Right ventricle myocardium inferior (tissue), 1 donor: ENCODE measurements at places on chromosomes 16 and 17.
A peak's percentile ranks its signal among the peaks of the same experiment; 100 is the strongest.

GRCh38 chr17:67490471-67490870 lies 113.4 kb downstream of the PITPNC1 start:
- no peak for DNase-seq

DNA sequence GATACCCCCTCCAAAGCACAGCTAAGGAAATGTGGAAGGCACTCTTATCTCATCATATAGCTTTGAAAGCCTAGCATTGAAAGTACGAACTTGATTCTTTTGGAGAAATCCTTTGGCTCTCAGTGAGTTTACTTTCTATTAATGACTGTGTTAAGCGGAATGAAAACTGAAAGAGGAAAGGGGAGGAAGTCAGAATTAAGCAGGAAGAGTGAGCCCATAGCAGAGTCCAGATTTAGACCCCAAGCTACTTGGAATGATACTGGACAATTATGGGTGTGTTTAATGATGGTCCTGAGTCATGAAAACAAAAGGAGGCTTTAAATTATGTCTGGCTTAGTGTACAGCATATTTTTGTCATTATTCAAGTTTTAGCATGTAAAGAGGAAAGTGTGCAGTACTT lies 42.2 kb downstream of the TENT4B start:
- no peak for DNase-seq

DNA sequence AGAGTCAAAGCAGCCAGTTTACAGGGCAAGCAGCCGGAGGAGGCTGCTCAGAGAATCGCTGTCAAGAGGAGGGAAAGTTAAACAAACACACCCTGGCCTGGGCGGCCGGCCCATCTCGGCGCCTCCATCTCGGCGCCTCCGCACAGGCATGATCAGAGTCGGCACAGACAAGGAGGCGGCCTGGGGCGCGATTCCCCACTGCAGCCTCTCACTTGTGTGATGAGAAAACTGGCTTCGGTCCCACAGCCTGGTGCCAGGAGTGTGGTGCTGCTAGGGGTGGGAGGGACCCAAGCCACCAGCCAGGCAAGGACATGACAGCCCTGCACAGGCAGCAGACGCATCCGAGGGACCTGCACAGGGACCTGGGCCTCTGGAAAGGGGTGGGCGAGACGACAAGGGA lies 17.7 kb downstream of the SLC38A10 start:
- DNase-seq: peak; percentile 74

- no peak for DNase-seq
These were observed 453.2 kb upstream of the SOX9 start for GRCh38 chr17:71667661-71668060.

DNA sequence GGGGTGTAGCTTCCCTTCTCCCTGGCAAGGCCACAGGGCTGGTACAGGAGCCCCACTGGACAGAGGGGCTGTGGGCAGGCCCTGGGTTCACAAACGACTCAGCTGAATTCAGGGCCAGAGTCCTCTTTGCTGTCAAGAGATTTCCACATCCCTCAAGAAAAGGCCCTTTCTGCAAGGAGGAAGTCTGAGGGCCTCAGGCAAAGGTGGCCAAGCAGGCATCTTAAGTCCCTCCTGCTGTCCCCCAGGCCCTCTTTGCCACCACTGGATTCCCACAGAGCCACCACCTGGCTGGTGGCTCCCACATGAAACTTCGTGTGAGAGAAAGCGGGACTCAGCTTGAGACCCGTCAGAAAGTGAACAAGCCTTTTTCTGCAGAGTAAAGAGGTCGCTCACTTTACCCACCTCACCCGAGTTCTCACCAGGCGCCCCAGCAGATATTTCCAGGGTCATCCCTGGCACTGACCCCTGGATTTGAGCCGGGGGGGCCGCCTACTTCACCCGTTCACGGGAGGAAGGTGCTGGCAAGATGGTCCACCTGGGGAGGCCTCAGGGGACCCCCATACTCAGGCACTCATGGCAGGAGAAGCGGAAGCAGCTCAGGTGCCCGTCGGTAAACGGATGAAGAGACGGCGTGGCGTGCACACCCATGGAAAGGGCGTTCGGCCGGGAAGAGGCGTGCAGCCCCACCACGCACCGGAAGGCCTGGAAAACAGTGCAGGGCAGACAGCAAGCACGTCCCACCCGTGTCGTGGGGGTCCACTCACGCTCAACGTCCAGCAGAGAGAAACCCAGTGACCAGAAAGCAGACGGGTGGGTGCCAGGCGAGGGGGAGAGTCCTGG lies 3.6 kb downstream of the RNF166 start:
- DNase-seq: no peak

GRCh38 chr16:87125206-87126155 lies 191.7 kb downstream of the C16orf95 start:
- DNase-seq: no peak

DNA sequence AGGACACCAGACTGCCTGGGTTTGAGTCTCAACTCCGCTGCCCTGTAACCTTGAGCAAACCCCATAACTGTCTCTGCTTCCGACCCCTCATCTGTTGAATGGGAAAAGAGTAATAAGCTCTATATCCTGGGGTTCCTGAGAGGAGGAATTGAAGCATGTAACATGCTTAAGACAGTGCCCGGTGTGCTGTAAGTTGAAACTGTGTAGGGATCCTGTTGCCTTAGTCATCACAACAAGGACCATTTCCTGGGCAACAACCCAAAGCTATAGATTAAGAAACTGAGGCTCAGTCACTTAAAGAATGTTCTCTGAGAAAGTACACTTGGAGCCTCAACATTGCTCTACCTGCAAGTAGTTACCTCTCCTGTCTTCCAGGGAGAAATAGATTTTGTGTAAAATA lies 23.0 kb downstream of the CDH13 start:
- DNase-seq: no peak

GRCh38 chr17:57009737-57010445 lies 32.0 kb downstream of the SCPEP1 start:
- no peak for DNase-seq

GRCh38 chr17:45319239-45319703 lies 2.5 kb upstream of the MAP3K14 start:
- no peak for DNase-seq

- DNase-seq: no peak
These were observed 369 bp upstream of the BTBD17 start for GRCh38 chr17:74362069-74362405.

DNA sequence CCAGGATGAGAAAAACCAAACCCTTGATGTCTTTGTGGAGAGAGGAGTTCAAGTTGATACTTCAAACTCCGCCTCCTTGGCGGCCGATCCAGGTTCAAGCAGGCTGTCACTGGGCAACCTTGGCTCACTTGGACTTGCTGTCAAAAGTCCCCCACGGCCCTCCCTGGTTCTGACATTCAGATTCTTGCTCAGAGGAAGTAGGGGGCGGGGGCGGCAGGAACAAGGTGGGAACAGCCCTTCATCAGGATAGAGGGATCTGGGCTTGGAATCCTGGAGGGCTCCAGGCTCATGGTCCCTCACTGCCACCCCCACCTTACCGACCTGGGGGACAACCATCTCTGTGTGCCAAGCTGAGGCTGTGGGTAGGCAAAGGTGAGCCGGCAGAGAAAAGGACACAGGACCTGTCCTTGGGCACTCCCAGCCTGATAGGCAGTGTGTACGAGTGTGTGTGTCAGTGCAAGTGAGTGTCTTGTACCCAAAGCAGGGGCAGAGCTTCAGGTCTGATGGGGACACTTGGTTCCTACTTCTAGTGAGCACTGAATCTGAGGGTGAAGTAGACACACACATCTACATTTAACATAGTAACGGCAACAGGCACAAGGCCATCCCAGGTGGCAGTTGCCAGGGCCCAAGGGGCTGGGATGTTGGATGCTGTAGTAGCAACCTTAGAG lies 6.6 kb upstream of the TSPOAP1 start:
- DNase-seq: no peak

DNA sequence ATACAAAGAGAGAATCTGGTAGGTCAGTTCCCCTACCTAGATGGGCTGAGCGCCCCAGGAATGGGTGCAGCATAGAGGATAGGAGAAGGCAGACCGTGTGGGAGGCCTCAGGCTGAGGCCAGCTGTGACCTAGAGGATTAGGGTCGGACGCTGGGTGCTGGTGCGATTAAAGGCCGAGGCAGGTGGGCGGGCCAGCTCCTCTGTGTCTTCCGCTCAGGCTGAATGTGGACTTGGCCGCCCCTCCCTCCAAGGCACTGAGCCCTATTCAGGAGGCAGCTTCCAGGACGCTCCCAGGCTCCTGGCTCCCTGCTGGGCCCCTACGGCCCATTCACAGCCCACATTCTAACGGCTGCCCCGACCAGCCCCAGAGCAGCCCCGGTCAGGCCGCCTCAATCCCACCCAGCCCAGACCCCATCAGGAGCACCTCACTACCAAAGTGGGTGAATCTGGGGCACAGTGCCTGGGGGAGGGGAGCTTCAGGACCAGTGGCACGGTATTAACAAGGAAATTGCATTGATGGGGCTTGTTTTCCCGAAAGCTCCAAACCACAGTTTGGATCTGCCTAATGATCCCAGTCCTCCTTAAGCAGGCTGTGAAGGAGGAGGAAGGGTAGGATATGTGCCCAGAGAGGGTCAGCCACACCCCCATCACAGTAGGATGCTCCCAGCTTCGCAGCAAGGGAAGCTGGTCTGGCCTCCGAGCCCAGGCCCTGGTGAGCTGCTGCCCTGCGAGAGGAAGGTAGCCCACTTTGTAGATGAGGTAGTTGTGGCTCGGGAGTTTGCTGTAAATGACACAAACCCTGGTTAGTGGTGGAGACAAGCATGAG lies 14.5 kb downstream of the RHBDL3 start:
- no peak for DNase-seq

- no peak for DNase-seq
These were observed 240.3 kb upstream of the N4BP1 start for GRCh38 chr16:48850097-48850770.

DNA sequence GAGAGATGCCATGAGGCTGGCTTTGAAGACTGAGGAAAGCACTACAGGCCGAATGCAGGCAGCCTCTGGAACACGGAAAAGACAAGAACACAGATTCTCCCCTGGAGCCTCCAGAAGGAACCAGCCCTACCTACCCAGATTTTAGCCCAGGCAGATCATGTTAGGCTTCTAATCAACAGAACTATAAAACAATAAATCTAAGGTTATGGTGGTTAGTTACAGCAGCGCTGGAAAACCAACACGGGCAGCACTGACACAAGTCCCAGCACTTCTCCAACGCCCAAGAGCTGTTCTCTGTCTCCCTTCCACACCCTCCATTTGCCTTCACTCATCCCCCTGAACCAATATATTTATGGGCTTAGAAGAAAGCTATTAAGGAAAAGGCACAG lies 7.5 kb downstream of the ANKRD11 start:
- no peak for DNase-seq

GRCh38 chr16:86322806-86323205 lies 187.5 kb upstream of the FOXF1 start:
- no peak for DNase-seq

DNA sequence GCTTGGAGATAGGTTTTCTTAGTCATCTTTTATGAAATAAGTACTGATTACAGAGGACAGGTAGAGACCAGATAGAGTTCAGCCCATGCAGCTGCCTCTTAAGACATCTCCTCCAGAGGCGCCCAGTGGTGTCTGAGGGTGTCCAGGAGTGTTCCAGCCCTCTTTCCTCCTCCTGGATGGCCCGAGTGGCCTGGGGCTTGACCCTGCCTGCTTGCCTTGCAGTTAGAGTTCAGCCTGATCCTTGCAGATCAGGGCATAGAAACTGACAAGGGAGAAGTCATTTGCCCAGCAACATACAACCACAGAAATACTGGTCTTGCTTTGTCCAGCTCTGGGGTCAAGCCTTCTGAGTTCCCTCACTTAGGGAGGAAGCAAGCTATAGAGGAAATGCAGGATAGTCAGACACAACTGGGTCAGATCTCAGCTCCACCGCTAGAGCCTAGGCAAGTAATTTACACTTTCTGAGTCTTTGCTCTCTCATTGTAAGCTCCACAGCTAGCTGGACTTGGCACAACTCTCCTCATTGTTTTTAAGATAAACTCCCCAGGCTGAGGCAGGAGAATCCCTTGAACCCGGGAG lies 3.6 kb upstream of the CCL1 start:
- no peak for DNase-seq

DNA sequence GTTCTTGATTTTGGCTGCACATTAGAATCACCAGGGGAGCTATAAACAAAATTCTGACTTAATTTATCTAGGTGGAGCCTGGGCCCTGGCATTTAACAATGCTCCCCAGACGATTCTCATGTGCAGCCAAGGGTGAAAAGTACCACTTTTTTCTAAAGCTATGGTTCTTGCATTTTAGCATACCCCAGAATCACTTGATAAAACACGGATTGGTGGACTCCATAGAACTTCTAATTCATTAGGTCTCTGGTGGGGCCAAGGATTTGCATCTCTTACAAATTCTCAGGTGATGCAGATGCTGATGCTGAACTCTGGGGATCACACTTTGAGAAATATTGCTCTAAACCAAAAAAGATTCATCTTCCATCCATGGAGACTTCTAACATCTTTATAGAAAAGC lies 74.5 kb downstream of the RPGRIP1L start:
- no peak for DNase-seq

DNA sequence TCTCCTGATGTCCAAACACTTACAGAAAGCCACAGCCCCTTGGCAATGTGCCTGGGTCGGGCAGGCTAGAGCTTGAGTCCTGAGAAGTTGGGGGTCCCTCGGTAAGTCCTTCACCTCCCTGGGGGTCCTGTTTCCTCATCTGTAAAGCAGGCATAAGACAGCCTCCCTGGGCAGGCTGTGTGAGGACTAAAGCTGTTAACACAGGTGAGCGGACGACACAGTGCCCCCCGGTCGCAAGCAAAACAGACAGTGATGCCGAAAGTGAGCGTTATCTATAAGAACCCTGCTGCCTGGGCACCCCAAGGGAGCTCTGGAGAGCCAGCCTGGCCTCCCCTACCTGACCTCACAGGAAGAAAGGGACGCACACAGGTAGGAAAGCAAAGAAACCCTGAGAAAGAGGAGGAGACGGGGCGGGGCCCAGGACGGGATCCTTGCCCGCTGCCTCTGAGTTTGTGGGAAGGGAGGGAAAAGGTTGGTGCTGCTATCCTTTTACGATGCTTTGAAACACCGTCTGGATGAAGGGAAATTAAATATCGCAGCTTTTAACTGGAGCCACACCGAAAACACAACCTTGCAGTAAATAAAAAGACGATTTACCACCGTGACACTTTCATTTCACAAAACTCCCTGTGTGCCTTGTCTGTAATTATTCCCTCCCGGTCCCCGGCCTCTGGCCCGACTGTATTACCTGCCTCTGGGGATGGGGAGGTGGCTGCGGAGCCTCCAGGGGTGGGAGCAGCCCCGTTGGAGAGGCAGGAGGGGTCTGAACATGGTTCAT lies 67.1 kb downstream of the ENGASE start:
- DNase-seq: no peak

DNA sequence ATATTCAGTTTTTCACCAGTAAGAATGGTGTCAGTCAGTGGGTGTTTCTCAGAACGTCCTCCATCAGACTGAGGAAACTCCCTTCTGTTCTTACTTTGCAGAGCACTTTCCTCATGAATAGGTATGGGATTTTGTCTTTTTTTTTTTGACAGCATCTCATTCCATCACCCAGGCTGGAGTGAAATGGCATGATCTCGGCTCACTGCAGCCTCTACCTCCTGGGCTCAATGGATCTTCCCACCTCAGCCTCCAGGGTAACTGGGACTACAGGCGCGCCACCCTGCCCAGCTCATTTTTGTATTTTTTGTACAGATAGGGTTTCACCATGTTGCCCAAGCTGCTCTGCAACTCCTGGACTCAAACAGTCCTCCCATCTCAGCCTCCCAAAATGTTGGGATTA lies 130.3 kb downstream of the ZNF778 start:
- DNase-seq: no peak

GRCh38 chr17:31297090-31297489 lies at the start of gene OMG:
OMG (minus strand) TSS chr17:31297239; CDS start chr17:31296331, 908 bp downstream.
- no peak for DNase-seq

GRCh38 chr17:8101721-8102120 lies 14.2 kb upstream of the ALOX12B start:
- no peak for DNase-seq

GRCh38 chr16:77969861-77970260 lies 52.5 kb upstream of the CLEC3A start:
- DNase-seq: no peak
